WERI-Rb-1 (cell line): ENCODE measurements at places on chromosomes 5 and 9.
A peak's percentile ranks its signal among the peaks of the same experiment; 100 is the strongest.

DNA sequence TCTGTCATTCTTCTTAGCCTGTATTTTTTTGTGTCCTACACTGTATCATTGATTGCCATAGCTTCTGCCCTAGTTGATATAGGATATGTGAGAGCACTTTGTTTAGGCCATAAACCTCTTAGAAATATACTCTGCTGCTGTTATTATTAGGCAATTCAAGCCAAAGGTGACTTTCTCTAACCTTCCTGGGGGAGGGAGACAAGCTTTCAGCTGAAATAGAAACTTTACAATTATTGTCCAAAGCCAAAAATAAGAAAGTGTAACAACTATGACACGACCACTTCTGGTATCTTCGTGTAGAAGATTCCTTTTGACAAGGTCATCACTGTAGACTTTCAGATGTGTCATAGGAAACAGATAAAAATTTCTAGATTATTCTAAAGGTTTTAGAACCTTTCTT lies 12.2 kb upstream of the CSNK1A1 start:
- DNase-seq, result no peak

- peak; percentile 8 for DNase-seq
Observed at GRCh38 chr5:117590944-117591343, 1016.3 kb upstream of the SEMA6A start.

DNA sequence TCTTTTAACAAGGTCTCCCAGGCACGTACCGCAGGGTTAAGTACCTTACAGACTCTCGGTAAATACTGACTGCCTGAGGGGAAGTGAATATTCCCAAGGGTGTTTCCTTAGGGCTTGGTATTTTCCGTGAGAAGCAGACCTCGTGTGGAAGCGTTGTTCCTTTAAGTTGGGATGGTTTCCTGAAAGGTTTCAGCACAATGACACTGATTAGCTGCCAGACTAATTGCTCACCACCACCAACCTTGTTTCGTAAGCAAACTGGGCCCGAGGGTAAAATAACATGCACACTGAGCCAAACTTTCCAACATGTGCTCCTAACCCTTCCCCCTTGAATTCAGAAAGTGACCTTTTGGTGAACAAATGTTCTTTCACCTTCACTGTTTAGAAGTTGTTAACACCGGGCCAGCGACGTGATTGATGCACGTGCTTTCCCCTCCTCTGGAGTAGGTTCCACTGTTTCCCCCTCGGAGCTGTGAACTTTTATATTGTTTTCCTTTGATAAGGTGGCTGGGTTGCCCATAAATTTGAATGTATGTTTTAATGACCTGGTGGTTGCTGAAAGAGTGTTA lies 128.1 kb upstream of the RPS23 start:
- DNase-seq, result no peak

DNA sequence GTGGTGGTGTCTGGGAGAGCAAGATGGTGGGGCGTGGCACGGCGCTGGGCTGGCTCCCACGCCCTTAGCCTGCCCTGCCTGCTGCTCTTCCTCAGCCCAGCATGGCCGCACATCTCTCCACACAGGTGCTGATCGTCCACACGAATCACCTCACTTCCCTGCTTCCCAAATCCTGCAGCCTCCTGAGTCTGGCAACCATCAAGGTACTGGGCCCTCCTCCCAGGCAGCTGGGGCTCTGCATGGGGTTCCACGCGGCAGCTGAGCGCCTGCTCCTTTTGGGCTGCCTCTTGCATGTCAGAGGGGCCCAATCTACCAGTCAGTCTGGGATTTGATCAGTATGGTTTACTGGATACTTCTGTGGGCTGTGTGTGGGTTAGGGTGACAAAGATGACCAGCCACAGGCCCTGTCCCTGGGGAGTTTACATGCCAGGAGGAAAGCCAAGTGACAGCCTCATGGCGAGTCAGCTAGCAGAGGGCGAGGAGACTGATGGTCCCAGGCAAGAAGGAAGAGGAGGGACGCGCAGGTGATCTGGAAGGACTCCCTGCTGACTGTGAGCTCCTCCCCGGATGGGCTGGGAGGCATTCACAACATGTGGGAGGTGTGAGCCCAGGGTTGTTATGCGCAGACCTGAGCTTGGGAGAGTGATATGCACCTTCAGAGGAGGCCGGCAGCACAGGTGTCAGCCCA lies 6.0 kb downstream of the LRSAM1 start:
- DNase-seq, result no peak

GRCh38 chr9:79357194-79357593 lies 214.6 kb upstream of the TLE4 start:
- no peak for DNase-seq

DNA sequence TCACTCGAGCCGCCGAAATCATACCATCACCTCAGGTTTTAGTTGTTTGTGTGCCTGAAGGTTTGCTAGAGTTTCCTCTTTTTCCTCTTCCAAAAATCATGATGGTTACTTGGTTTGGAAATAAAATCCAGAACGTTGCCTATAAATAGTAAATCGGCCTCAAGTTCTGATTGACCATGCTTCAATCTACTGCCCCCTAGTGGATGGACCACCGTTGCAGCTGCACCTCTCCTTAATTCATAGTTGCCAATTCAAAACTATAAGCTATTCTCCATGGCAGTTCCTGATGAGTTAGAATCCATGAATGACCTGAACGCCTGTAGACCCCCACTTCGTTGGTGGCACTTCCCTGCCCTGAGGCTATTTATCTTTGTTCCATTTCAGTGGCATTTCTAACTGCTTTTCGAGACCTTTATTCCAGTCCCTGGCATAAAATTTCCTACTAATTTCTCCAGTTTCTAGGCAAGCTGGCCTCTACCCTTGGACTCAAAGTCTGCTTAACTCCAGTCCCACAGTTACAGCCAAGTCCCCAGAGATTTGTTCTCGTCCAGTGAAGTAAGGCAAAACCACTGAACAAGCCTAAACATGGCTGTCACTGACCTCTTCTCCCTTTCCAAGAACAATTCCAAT lies 422.6 kb downstream of the EFNA5 start:
- peak; percentile 75 for DNase-seq

DNA sequence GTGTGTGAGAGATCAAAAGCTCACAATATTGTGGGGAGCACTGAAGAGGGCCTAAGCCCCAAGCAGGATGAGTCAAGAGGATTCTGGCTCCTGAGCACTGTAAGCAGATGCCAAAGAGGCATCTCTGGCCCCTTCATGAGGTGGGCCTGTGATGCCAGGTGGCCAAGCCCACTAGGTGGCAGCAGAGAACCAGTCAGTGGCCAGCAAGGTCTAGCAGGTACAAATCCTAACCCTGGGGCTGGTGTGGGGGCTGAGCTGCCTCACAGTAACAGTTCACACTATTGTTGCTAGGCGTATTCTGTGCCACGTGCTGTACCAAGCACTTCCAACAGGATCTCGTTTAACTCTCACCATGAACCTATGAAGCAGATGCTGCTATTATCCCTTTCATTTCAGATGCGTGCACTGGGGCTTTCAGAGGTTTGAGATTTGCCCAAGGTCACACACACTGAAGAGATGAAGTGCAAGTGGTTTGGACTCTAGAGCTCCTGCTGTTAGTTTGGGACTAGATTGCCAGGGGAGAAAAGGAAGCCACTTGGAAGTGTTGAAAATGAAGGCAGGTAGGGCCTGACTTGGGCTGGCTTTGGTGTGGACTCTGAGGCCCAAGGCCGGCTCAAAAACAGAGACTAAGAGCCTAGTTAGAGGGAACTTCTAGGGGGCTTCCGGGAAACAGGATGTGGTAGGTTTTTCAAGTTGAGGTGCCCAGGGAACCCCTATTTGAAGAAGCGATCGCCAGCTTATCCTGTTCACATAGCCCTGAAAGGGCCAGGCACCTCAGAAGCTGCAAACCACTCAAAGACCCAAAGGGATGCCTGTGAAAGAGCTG lies 4.4 kb upstream of the MLANA start:
- DNase-seq, result peak; percentile 91

DNA sequence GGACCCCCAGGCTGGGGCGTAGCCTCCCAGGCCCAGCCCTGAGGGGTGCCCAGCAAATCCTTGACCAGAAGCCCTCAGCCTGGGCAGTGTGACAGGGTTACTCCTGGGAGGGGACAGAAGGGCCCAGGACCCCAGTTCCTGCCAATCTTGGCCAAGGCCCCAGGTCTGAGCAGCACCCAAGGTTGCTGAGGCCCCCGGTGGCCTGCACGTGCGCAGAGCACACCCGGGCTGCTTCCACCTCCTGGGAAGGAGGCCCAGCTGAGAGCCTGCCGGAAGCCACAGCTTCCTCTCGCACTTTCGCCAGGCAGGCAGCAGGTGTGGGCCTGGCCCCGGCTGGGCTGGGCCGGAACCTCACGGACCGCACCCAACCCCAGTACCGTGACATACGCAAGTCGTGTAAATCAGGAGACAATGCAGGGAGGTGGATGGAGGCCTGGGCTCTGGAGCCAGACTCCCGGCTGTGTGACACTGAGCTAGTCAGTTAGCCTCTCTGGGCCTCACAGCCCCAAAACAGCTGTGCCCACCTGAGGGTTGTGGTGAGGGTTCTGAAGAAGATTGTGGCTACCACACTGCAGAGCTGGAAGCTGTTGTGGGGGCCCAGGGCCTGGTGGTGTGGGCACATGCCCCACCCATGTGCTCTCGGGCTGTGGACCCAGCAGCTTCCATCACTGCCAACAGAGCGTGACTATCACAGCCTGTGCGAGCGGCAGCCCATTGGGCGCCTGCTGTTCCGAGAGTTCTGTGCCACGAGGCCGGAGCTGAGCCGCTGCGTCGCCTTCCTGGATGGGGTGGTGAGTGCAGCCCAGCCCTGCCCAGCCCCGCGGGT lies 5.1 kb downstream of the GRK6 start:
- DNase-seq, result no peak

GRCh38 chr9:120931231-120932085 lies 4.9 kb upstream of the TRAF1 start:
- DNase-seq, result no peak

- DNase-seq, result no peak
Observed at GRCh38 chr5:143648696-143649095, 163.3 kb upstream of the HMHB1 start.

DNA sequence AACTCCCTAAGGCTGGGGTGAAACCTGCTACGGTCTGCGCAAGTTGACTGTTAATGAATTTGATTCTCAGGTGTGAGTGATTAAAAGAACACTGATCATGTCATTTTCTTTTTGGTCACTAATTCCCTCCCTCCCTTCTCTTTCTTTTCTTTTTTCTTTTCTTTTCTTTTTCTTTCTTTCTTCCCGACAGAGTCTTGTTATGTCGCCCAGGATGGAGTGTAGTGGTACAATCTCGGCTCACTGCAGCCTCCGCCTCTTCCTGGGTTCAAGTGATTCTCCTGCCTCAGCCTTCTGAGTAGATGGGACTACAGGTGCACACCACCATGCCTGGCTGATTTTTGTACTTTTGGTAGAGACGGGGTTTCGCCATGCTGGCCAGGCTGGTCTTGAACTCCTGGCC lies 2.6 kb downstream of the ANXA1 start:
- DNase-seq, result no peak

GRCh38 chr9:110578575-110579033 lies 937 bp downstream of the SVEP1 start:
- DNase-seq, result no peak

- DNase-seq, result no peak
Observed at GRCh38 chr5:96896276-96896675, 20.0 kb downstream of the ERAP2 start.

DNA sequence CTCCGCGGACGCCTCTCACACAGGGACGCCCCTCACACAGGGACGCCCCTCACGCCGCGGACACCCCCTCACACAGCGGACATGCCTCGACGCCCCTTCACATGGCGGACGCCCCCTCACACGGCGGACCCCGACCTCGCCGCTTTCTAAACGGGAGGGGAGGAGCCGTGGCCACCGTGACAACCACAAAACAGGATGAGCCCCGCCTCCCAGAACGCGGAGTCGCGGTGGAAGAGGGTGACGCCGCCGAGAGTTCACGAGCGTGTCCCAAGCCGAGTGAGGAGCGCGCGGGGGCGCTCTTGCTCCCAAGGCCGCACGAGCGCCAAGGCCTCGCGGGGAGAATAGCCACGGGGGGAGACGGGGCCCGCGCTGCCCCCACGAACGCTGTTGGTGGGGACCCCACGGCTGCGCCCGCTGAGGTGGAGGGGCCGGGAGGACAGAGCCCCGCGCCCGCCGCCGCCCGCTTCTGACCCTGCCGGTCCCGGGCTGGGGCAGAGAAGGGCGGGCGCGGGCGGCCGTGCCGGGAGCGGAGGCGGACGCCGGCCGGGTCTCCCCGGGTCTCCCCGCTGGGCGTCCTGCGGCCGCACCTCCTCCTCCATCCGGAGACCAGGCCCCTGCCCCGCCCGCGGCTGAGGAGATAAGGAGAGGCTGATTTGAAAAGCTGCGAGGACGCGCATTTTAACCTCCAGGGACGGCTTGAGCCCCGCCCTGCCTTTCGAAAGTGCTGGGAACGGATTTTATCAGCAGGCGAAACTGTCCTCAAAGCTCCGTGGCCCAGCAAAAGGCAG lies 3.9 kb upstream of the NKD2 start:
- DNase-seq, result peak; percentile 79

DNA sequence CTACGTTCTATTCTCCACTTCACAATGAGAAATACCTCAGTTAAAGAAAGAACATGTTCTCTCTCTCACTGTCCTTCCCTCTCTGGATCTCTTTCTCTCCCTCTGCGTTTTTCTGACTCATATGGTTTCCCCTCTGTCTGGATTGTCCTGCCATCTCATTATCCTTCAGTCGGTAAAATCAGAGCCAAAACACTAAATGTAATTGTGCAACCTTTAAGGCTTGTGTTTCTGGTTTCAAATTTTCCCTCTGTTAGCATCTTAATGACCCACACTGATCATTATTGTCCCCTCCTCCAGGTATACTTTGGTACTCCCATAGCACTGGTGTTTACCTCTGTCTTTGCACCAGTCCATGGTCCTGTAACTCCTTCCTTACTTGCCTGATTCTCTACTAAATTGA lies 509.4 kb upstream of the C9orf72 start:
- DNase-seq, result no peak
